ENCODE measurements at places on chromosomes 2 and 18. TPM values are rescaled to one million over a fixed set of nuclear protein-coding genes. Genes with fewer than 3 reads are reported as not detected.

- H3K27ac ChIP-seq, result no peak overlapping the region
- H3K4me1 ChIP-seq, result no peaks in the 10 kb centered on the region
- DNase-seq, result no peak
- H3K4me3 ChIP-seq, result no peak overlapping the region
- H3K36me3 ChIP-seq, result no peaks in the 10 kb centered on the region
Measured at GRCh38 chr2:164252568-164253287, 368.6 kb downstream of the GRB14 start.

- no peaks in the 10 kb centered on the region for H3K4me1 ChIP-seq
- H3K4me3 ChIP-seq, result no peak overlapping the region
- H3K27me3 ChIP-seq, result no peaks in the 10 kb centered on the region
- no peaks in the 10 kb centered on the region for H3K36me3 ChIP-seq
Measured at GRCh38 chr2:145284551-145284950, 764.6 kb upstream of the ZEB2 start.

GRCh38 chr2:134583462-134583861 is 135.3 kb downstream of the TMEM163 start:
- H3K4me3 ChIP-seq, result no peak overlapping the region
- no peak for DNase-seq

DNA sequence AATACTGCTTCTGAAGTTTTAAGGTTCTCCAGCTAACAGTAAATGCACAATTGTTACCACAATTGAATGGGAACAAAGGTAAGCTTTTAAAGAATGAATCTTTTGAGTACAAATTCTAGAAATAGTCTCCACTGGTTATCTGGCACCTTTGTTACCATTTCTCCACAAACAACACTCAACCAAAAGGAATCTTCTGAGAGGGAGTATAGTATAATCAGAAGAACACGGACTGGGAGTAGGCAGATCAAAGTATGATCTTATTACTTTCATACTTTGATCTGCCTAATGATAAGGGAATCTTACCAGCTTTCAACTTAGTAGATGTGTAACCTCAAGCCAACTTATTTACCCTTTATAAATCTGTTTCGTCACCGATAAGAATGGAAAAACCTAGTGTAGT is 1.4 kb downstream of the CEP76 start:
- H3K4me3 ChIP-seq, result no peak overlapping the region
- no peak for DNase-seq
- H3K36me3 ChIP-seq, result no peaks in the 10 kb centered on the region
- H3K4me1 ChIP-seq, result peaks cover 25% of the 10 kb centered on the region

- H3K27ac ChIP-seq, result no peak overlapping the region
- H3K27me3 ChIP-seq, result no peaks in the 10 kb centered on the region
- DNase-seq, result peak; percentile 20
- H3K4me3 ChIP-seq, result no peak overlapping the region
- H3K4me1 ChIP-seq, result no peaks in the 10 kb centered on the region
Measured at GRCh38 chr18:74507927-74508326, 11.8 kb downstream of the CNDP2 start.

- H3K27me3 ChIP-seq, result no peaks in the 10 kb centered on the region
- DNase-seq, result no peak
- peaks cover 38% of the 10 kb centered on the region for H3K4me1 ChIP-seq
- no peak overlapping the region for H3K4me3 ChIP-seq
Measured at GRCh38 chr18:58866773-58867150, 2.1 kb downstream of the ZNF532 start.

DNA sequence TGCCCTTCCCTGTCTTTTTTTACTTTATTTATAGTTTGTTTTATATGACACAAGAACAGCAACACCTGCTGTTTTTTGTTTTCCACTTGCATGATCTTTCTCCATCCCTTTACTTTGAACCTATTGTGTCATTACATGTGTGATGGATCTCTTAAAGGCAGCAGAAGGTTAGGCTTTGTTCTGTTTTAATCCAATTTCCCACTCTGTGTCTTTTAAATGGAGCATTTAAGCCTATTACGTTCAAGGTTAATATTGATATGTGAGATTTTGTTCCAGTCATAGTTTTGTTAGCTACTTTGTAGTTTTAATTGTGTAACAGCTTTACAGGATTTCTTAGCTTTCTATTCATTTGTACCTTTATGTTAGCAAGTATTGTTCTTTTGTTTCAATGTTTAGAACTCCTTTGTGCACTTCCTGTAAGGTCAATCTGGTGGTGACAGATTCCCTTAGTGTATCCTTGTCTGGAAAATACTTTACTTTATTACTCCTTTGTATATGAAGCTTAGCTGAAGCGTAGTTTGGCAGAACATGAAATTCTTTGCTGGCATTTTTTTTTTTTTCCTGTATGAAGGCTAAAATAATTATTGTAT is 1443.0 kb upstream of the LRRTM1 start:
- DNase-seq, result no peak
- H3K27me3 ChIP-seq, result no peaks in the 10 kb centered on the region
- H3K4me1 ChIP-seq, result no peaks in the 10 kb centered on the region
- H3K36me3 ChIP-seq, result no peaks in the 10 kb centered on the region
- no peak overlapping the region for H3K27ac ChIP-seq
- H3K4me3 ChIP-seq, result no peak overlapping the region

Gene RIT2
- total RNA-seq, result not detected

All from upper lobe of left lung (tissue), 6 donors.